Adrenal gland (tissue), 19 donors: ENCODE measurements at places on chromosomes 2 and 18. TPM values are rescaled to one million over a fixed set of nuclear protein-coding genes. Genes with fewer than 3 reads are reported as not detected.

Gene SOX11
- total RNA-seq, result not detected

Gene CDH2
- total RNA-seq, result 305 TPM

Gene TFCP2L1
- 2.5 TPM for total RNA-seq

DNA sequence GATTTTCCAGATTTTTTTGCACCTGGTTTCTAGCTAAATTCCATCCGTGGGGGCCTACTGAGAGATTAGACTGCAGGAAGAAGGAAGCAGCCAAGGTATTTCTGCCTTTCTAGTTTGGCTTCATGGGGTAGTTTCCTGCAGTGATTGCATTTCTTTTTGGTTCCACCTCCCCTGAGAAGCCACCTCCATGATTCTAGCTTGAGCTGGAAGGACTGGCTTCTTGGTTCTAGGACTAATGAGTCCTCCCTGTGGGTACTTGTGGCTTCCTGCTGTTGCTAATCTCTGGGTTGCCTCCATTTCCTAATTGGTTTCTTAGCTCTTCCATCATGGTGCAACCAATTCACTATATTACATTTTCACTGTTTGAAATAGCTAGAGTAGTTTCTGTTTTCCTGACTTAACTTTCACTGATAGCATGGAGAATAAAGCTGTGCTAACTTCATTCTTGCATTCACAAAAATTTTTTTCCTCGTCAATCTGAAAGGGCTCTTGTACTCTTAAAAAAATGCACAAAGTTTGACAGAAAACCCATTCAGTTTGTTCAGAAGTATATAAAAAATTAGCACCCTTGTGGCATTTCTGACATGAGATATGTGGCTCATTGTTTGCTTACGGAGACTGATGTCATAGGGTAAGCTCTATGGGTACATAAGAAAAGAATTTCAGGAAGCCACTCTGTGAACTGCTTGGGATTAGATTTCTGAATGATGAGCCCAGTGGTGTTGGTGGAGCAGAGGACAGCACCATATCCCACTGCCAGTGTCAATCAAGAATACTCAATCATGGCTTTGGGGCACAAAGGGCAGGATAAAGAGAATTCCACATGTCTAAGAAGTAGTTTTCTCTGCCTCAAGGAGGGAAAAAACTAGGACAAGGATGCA lies 242.8 kb upstream of the RBMS1 start:
- H3K27me3 ChIP-seq, result no peaks in the 10 kb centered on the region
- H3K4me1 ChIP-seq, result no peaks in the 10 kb centered on the region
- H3K4me3 ChIP-seq, result no peak overlapping the region
- H3K27ac ChIP-seq, result no peak overlapping the region

DNA sequence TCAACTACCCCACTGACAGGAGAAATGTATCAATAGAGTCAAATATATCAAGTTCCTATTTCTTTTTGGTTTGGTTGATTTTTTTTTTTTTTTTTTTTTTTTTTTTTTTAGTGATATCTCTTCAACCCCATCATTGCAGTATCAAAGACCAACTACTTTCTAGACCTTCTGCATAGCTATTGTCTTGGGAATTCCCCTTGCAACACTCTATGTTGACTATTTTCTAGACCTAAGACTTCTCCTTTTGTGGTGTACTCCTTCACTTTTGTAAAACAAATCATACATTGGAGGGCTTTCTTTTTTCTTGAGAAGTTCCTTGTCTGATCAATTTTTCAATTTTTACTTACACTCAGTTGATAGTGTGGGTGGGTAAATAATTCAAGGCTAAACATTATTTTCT lies 46.5 kb upstream of the NR4A2 start:
- H3K4me3 ChIP-seq, result no peak overlapping the region
- H3K36me3 ChIP-seq, result no peaks in the 10 kb centered on the region
- no peak for DNase-seq

Gene ALK
- total RNA-seq, result 1.1 TPM

DNA sequence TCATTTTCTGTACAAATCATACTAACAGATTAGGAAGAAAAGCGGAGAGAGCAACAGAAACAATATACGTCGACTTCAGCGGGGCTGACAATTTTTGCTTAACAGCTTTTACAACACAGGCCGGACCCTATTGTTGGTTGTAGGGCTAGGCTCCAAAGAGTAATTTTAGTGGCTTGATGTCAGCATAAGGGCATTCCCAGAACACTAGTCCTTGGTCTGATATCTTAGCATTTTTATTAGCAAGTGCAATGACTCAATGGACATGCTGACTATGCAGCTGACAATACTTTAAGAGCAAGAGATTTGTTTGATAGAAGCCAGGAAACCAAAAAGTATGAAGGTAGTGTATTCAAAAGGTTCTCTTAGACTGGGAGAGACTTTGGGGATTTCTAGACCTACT lies 209.9 kb downstream of the LNPK start:
- no peak for DNase-seq
- no peaks in the 10 kb centered on the region for H3K4me1 ChIP-seq
- no peak overlapping the region for H3K4me3 ChIP-seq
- H3K36me3 ChIP-seq, result no peaks in the 10 kb centered on the region
- H3K27ac ChIP-seq, result no peak overlapping the region

Gene SRD5A2
- total RNA-seq, result not detected

Gene FKBP1B
- total RNA-seq, result 9.2 TPM

GRCh38 chr2:44886414-44886813 lies 55.1 kb upstream of the SIX3 start:
- no peaks in the 10 kb centered on the region for H3K27me3 ChIP-seq
- H3K4me3 ChIP-seq, result no peak overlapping the region
- H3K4me1 ChIP-seq, result no peaks in the 10 kb centered on the region
- DNase-seq, result no peak

DNA sequence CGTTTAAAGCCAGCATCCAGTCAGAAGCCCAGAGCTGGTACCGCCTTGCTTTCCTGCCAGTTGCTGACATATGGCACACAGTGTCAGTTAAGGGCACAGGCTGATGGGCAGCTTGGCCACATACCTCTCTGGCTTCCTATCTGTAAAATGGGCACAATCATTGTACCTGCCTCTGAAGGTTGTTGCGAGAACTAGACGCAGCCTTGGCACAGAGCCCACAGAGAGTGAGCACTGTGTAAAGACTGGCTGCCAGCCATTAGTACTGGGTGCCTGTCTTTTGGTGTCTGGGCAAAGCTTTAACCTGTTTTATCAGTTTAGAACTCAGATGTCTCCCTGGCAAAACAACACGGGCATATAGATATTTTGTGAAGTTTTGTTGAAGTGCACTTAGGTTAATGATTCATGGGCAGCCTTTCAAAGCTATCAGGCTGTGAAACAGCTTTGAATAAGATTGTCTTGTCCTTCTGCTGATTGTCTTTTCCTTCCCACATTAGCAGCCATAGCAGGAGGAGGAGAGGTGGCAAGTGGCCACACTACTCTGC lies 269.5 kb downstream of the NEDD4L start:
- peaks cover 20% of the 10 kb centered on the region for H3K4me1 ChIP-seq
- peak; percentile 57 for DNase-seq
- H3K36me3 ChIP-seq, result no peaks in the 10 kb centered on the region
- H3K4me3 ChIP-seq, result no peak overlapping the region

Gene SPEG
- 0.66 TPM for total RNA-seq

Gene CLEC4F
- total RNA-seq, result not detected

DNA sequence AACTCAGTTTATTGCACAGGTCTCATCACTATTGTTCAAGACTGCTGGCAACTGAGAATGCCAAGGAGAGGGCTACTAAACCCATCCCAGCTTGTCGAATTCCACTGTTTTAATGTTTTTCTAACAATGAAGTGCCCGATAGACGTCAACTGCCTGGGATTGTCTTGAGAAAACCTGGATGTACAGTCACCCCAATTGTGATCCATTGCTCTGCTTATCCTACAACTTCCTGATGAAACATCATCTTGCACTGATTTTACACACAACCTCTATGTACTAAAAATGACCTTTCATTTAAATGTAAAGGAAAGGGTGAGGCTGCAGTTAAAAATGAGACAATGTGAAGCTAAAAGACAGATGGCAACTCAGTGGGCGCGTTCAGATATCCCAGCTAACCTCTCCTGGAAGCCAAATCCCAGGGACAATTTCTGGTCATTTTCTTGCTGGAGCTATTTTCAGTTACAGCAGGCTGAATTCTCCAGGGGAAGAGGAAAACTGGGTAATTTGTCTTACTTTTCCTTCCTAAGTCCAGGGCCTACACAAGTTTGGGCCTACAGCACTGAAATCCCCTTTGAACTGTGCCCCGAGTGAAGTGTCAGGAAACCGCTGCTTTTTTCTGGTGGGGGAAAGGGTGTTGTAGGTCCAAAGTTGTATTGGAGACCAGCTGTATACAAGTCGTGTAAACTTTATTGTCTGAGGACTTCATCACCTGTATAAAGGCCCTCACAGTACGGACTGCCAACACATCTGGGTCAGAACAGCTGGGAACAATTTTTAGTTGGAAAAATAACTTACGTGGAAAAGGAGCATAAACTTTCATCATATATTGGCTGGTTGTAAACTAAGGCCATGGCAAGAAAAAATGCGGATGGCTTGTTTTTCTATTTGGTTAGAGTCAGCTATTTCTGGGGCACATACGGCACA lies 68.9 kb upstream of the LTBP1 start:
- DNase-seq, result no peak
- no peaks in the 10 kb centered on the region for H3K36me3 ChIP-seq
- H3K4me1 ChIP-seq, result no peaks in the 10 kb centered on the region
- no peaks in the 10 kb centered on the region for H3K27me3 ChIP-seq

DNA sequence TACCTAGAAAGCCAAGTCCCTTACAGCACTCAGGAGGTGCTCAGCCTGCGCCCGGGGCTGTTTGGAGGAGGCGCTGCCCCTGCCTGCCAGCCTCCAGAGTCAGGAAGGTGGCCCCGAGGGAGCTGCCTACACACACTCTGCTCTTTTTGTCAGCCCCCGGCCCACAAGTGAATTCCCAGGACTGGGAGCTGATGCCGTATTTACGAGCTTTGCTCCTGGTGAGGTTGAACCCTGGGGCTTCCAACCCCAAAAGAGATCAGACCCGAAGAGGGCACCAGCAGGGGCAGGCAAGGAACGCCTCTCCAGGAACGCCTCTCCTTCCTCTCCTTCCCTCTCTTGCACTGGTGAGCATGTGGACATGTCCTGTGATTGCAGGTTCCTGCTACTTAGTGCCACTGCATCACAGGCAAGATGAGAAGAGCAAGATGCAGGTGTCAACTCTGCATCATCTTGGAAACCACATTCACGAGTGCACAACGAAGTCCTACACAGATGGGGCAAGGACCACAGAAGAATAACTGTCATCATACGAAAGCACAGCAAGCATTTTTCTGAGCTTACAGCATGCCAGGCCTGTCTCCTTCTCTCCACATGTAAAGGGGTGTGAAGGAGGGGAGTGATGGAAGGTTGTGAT lies 126.7 kb downstream of the NDUFA10 start:
- H3K27me3 ChIP-seq, result no peaks in the 10 kb centered on the region
- no peaks in the 10 kb centered on the region for H3K36me3 ChIP-seq
- no peak overlapping the region for H3K4me3 ChIP-seq
- H3K27ac ChIP-seq, result no peak overlapping the region
- no peak for DNase-seq
- H3K4me1 ChIP-seq, result no peaks in the 10 kb centered on the region

DNA sequence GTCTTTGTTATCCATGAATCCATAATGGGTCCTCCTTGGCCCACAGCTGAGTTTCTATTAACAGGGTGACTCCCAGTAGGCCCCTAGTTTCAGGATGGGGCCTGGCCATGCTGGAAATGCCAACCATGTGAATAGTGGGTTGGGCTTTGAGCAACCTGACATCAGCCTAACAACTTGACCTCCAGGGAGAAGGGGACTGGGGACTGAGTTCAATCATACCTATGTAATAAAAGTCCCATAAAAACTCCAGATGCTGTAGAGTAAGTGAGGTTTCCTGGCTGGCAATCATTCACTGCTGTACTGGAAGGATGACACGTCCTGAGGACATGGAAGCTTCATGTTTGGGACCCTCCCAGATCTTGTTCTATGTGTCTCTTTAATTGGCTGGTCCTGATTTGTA lies 7.9 kb downstream of the REV1 start:
- no peaks in the 10 kb centered on the region for H3K27me3 ChIP-seq
- peaks cover 27% of the 10 kb centered on the region for H3K4me1 ChIP-seq
- H3K36me3 ChIP-seq, result no peaks in the 10 kb centered on the region

DNA sequence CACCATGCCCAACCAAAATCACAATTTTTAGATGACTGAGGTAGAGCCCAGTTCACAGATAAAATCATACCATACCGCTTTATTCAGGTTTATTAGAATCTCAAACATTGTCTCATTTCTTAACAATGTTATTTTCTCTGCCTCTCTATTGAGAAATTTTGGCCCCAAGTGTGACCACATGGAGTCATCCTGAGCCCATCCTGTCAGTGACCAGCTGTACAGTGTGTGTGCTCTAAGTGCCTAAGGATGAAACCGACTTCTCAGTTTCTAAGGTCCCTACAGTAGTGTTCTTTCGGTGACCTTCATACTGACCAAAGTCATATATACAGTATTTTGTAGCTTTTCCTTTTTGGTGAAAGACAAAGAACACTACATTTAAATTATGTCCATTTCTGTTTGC lies 123.7 kb upstream of the MSTN start:
- no peaks in the 10 kb centered on the region for H3K36me3 ChIP-seq
- no peak overlapping the region for H3K4me3 ChIP-seq
- no peaks in the 10 kb centered on the region for H3K27me3 ChIP-seq
- peaks cover 13% of the 10 kb centered on the region for H3K4me1 ChIP-seq
- no peak for DNase-seq

DNA sequence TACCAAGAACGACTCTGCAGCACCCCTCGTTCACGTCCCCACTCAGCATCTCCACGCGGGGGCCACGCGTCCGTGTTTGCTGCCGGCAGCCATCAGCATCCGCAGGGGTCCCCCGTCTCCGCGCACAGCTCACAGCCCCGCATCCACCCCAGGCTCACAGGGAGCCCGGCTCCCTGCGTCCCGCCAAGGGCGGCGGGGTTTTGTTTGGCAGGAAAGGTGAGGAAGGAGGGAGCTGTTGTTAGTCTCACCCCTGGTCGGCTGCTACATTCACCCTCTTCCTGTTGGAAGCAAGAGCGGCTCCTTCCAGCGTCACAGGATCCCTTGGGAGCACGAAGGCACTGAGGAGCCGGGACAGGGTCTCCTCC lies 131.0 kb upstream of the CTDP1 start:
- no peaks in the 10 kb centered on the region for H3K4me1 ChIP-seq
- H3K27ac ChIP-seq, result no peak overlapping the region
- no peak for DNase-seq
- no peak overlapping the region for H3K4me3 ChIP-seq
- no peaks in the 10 kb centered on the region for H3K36me3 ChIP-seq

Gene CRACDL
- 1.7 TPM for total RNA-seq

Gene UGT1A8
- total RNA-seq, result not detected

Gene HAAO
- total RNA-seq, result 30.1 TPM

- H3K36me3 ChIP-seq, result no peaks in the 10 kb centered on the region
- no peaks in the 10 kb centered on the region for H3K27me3 ChIP-seq
- DNase-seq, result no peak
- no peak overlapping the region for H3K27ac ChIP-seq
- no peak overlapping the region for H3K4me3 ChIP-seq
Observed at GRCh38 chr2:137154946-137155345, 389.6 kb downstream of the THSD7B start.

DNA sequence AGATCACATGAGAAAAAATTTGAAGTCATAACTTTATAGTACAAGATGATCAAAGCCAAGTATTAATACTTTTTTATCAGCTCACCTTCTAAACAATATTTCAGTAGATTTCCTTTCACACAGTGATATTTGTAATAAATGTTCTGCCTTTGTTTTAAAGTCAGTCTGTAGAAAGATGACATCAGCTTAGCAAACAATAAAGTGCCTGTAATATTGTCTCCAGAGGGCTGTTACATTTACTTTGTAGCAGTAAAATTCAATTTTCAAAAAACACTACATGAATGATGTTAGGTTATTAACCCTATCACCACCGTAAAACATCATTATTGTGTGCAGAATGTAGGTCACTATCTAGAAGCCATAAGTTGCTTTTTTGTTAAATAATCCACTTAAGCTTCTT lies 49.6 kb downstream of the ZEB2 start:
- peak overlapping the region; percentile 62 for H3K27ac ChIP-seq
- no peak for DNase-seq
- H3K4me1 ChIP-seq, result peaks cover 48% of the 10 kb centered on the region
- no peak overlapping the region for H3K4me3 ChIP-seq
